ENCODE measurements at places on chromosomes 6 and 20.

GRCh38 chr6:40794586-40794985 lies 207.4 kb upstream of the LRFN2 start:
- no peak for DNase-seq

DNA sequence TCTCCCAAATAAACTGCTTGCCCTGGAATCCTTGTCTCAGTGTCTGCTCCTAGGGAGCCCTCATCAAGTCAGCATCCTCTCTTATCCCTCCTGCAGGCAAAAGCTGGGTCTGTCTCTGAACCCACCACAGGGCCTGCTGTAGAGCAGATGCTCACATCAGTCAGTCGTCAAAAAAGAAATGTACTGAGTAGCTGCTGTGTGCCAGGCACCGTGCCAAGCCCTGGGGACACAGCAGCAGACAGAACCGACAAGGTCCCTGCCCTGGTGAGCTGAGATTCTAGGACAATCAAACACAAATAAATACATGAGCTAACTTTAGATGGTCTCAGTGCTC lies 68.5 kb downstream of the EYA2 start:
- DNase-seq = no peak

DNA sequence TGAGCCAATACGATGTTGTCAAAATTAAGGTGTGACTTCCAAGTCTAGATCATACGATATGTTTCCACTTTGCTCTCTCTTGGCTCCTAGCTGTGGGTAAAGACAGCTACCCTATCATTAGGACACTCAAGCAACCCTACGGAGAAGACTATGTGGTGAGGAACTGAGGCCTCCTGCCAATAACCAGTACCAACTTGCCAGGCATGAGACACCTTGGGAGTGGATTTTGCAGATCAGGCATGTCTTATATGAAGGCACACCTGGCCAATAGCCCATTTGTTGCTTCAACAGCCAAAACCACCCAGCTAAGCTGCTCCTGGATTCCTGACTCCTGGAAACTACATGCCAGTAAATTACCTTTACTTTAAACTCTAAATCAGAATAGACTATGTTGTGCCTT lies 863.4 kb downstream of the DHX35 start:
- DNase-seq = no peak

DNA sequence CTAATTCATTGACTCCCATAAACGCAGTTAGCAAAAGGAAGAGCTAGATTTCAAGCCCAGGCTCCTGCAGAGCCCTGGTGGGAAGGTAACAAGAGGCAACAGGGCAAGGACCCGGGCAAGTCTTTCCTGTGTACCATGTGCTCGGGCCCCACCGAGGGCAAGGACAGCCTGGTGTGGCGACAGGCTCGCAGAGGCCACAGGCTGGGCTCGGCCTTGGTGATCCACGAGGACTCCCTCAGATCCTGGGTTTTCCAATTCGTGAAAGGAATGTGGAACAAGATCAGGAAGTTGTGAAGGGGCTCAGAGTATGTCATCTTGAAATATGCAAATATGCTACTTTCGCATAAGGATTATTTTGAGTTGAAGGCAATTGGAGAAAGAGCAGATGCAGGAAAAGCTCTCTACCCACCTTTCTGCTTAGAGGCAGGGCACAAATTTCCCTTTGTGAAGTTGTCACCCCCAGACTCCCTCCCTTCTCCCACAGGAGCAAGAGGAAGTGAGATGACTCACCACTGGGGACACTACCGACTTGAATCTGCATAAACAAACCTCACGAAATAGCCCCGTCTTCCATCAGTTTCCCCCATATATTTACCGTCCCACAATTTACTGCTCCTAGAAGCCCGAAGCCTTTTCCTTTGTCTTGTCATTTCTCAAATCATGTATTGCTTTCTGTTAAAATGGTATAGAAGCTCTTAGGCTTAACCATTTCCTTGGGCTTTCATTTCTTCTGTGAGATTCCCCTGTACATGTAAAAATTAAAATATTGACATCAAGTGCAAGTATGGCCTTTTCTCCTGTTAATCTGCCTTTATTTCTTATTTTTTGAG lies 79.0 kb downstream of the PSMG4 start:
- no peak for DNase-seq

DNA sequence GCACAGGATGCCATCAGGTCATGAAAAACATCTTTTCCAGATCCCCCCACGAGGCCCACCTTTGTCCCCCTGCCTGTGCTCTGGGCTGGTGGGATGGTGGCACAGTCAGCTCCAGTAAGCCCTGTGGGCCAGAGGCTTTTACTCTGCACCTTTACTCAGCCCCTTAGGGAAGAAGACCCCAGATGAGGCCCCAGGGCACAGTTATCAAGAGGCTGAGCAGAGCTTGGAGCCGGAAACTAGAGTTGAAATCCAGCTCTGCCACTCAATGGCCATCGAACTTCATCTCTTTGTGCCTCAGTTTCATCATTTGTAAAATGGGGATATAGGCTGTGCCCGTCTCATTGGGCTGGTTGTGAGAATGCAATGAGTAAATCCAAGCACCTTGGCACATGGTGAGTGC lies 81.7 kb upstream of the TOX2 start:
- DNase-seq = no peak

- no peak for DNase-seq
These were observed 1.1 kb downstream of the ABT1 start for GRCh38 chr6:26597821-26598220.

DNA sequence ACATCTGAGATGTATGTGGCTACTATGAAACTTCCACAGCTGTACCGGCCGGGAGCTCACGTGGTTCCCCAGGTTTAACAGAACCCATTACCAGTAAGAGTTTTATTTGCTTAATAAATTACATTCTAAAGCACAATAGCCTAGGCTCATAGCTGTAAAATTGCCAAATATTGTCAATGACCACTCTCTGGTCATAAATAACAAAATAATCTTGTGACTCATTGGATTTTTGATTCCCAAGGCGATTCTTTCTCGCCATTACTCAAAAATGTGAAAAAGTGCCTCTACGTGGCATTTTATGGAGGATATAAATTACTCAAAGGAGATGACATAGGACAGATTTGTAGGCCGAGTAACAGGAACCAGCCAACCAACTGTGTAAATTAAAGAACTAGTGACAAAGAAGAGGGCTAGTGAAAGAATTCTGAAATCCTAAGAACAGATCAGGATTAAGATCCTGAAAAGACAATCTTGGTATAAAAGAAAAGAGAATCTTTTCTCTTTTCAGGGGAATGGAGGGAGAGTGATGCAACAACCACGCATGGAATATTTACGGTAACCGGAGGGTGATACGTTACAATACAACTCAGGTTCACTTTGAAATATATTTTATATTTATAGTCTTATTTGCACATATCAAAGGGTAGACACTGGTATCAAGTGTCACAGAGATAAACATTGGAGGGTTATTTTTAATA lies 199.7 kb downstream of the FOXC1 start:
- no peak for DNase-seq

- DNase-seq = no peak
These were observed 757.8 kb downstream of the EYS start for GRCh38 chr6:64949257-64949656.

DNA sequence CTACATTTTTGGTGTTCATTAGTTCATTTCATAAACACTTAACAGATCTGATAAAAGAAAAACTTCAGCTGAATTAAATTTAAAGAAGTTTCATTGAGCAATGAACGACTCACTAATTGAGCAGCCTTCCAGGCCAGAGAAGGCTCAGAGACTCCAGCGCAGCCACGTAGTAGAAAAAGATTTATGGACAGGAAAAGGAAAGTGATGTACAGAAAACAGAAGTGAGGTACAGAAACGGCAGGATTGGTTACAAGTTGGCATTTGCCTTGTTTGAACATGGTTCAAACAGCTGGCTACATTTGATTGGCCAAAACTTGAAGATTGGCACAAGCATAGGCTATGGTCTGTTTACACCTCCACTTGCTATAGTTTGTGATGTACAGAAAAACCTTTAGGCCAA lies 166.3 kb upstream of the DTNBP1 start:
- no peak for DNase-seq

DNA sequence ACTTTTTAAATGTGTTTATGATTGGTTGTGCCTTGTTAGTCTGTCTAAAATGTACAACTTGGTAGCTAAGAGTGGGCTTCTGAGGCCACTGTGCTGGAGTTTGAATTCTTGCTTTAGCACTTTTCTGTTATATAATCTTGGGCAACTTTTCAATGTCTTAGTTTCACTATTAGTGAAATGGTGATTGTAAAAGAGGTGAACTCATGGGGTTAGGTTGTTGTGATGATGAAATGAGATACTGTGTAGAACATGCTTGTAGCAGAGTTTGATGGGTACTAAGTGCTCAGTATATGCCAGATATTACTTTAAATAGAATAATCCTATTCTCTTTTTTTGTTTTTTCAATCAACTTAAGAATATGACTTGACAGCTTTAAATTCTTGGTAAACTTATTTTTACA lies 624.7 kb downstream of the CD109 start:
- no peak for DNase-seq

- no peak for DNase-seq
These were observed 90.3 kb downstream of the ARHGAP18 start for GRCh38 chr6:129619579-129620233.

DNA sequence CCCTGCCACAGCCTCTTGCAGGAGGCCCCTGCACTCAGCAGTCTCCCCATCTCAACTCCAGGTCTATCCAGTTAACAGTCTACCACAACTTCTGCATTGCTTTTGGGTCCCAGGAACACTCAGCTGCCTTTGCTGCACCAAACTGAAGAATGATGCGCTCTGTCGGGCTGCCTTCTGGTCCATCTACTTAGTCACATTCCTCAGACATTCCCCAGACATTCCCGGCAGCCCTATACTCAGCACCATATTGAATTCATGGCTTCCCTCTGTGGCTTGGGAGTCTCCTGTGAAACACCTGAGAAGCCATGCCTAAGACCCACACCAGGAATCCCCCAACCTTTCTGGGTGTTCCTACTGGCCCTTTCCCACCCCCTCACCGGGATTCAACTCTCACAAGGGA lies 99.6 kb upstream of the COL21A1 start:
- DNase-seq = no peak

DNA sequence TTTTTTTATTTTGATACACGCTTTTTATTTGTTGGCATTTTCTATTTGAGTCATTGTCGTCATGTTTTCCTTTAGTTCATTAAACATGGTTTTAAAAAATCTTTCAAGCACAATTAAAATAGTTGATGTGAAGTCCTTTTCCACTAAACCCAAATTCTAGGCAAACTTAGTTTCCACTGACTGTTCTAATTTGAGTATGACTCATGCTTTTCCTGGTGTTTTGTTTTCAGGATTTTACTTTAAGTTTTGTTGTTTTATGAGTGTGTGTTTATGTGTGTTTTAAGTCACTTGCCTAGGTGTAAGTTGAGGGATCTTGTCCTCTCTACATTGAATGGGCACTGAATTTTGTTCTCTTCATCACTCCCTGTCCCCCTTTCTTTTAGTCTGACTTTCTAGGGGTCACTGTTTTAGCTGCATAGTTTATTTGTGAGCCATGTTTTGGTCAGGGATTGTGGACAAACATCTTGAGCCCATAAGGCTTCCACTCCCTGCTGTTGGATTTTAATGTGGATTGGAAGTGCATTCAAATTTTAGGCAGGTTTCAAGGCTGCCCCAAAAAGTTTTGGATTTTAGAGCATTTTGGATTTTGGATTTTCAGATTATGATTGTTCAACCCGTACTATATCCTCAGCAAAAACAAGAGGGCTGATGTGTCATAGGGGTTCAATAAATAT lies 94.8 kb downstream of the CDYL start:
- no peak for DNase-seq

DNA sequence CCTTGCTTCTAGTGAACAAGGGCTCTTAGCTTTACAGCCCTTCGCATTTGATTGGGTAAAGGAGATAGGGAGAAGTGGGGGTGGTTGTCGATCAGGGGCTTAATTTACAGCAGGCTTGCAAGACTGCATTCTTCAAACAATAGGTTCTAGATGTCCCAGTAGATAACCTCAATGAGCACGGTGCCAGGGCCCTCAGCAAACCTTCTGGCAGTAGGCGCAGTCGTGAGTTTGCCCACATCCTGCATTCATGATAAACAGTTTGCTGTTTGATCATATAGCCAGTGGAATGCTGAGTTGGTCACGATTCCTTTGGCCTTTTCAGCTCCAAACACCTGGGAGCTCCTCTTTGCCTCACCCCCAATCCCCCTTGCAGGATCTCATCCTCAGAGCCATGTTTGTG lies 27.5 kb downstream of the SUN5 start:
- DNase-seq = no peak

DNA sequence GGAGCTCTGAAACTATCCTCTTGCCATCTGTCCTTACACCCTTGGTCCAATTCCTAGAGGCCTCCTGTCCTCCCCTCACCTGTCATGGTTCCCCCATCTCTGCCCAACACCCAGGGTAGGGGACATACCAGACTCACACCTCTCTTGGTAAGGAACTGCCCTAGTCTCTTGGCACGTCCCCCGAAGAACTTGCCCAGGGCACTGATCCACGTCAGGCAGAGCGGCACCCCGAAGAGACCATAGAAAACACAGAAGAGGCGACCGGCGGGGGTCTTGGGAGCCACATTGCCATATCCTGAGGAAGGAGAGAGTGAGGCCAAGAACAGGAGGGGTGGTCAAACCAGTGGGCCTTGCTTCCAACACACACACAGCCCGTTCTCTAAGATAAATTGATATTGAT lies 34.8 kb downstream of the KCNK5 start:
- no peak for DNase-seq

DNA sequence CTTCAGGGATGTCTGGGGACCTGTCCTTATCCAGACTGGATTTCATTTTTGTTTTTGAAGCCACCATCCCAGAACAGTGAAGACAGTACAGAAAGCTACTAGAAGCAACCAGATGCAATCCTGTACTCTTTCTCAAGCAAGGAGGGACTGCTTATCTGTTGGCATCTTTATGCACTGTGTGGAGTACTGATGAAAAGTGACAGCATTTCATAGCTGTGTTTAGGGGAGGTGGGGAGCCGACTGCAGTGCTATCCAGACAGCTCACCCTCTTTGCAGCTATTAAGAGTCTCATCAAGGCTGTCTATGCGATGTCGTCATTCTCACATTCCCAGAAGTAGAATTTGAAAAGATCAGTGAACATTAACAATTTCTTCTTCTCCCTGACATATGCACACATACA lies 5.5 kb downstream of the ZDHHC14 start:
- no peak for DNase-seq

GRCh38 chr20:11111191-11111590 lies 437.4 kb upstream of the JAG1 start:
- DNase-seq = no peak

DNA sequence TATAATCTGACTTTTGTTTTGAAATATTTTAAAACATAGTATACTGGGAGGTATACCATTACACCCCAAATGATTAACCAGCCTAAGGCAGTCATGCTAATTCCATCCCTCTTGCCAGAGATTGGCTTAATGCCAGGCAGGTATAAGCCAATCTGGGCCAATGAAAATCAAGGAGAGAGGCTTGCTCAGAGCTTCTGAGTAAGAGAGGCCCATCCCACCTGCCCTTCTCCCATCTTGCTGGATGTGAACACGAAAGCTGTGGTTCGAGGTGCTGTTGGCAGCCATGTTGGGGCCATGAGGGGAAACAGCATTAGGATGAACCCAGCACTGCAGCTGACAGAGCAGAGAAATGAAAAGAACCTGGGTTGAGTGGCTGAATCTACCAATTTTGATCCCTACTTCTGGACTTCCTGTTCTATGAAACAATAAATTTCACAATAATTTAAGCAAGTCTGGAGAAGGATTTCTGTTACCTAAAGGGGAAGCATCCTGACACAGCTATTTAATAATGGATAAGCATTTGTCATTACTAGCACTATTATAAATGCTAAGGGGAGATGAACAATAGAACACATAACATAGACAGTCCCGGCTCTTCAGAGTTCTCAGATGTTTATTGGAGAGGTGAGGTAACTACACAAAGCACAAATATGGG lies 152.3 kb downstream of the CDC5L start:
- no peak for DNase-seq

- DNase-seq = no peak
These were observed 29.8 kb downstream of the SYCP2 start for GRCh38 chr20:59903621-59904020.

- DNase-seq = no peak
These were observed 2.6 kb downstream of the NFKBIE start for GRCh38 chr6:44262467-44263353.
